ENCODE measurements at places on chromosomes 6 and 20.

DNA sequence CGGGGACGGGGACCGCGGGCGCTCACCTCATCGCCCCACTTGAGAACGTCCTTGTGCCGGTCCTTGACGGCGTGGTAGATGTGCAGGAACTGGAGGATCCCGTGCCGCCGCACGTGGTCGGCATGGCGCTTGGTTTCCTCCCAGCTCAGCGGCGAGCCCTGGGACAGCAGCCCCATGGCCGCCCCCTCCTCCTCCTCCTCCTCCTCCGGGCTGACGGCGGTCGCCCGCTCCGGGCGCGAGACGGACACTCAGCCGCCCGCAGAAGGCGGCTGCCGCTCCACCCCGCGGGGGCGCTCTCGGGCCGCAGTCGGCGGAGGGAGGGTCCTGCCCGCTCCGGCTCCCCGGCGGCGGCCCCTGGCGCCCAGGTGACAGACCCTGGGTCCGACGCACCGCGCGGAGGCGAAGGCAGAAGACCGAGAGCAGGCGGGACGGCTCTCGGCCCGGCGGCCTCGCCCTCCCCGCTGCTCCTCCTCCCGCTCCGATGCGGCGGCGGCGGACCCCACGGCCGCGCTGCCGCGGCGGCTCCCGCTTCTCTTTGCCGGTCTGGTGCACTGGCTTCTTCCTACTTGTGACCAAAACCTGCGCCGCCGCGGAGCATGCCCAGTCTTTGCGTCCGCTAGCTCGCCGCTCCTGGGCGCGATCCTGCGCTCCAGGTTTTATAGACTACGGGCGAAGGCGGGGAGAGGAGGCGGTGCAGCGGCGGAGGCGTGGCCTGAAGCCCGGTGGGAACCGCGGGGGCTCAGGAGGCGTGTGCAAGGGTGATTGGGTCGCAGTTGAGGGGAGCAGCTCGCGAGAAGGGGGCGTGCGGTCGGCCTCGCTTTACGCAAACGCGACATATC lies at the start of gene GCLC:
Gene GCLC (minus strand): TSS at position 632 of the 839 bp plus-strand sequence. CDS start 456 bp downstream, at position 176.
- DNase-seq = peak; percentile 90

GRCh38 chr6:20711518-20711917 lies 177.3 kb downstream of the CDKAL1 start:
- DNase-seq = no peak

DNA sequence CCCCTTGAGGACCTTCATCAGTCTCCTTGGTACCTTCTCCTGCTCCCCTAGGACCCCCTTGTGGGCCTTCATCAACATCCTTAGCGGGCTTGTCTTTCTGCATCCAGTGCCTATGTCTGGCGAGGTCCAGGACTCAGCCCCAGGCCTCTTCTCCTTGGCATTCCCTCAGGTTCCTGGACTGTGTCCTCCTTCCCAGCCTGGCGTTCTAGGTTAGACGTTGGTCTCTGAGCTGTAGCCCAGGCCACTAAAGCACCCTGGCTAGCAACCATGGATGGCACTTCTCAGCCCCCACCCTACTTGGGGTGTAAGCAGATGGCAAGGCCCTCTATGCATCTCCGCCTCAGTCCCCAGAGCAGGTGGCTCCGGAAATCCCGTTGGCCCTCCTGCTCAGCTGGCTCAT lies 51.5 kb upstream of the NNAT start:
- no peak for DNase-seq

- no peak for DNase-seq
Measured at GRCh38 chr20:46087161-46087560, 2.6 kb downstream of the NCOA5 start.
